ENCODE measurements at places on chromosomes 12 and 14. TPM values are rescaled to one million over a fixed set of nuclear protein-coding genes. Genes with fewer than 3 reads are reported as not detected.
A peak's percentile ranks its signal among the peaks of the same experiment; 100 is the strongest.

DNA sequence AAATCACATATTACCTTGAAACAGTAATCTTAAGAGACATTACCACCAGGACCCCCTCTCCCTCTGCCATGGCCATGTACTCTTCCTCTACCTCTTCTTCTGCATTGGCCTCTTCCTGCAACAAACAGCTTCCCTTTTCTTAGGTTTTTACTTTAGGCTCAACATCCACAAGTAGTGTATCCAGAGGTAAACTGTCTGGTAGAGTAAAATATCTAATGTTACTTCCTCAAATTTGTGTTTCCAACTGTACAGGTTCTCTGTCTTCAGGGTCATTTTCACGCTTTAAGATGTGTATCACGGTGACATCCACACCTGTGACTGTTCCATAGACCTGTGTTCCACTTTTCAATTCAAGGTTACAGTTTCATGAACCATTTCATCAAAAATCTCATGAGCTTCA is 13.4 kb downstream of the CDK17 start:
- no peak for DNase-seq
- no peak overlapping the region for H3K4me3 ChIP-seq

- no peak for DNase-seq
- H3K27ac ChIP-seq = peak overlapping the region; percentile 81
- no peak overlapping the region for H3K4me3 ChIP-seq
- peaks cover 43% of the 10 kb centered on the region for H3K4me1 ChIP-seq
Measured at GRCh38 chr12:53652366-53652765, 23.5 kb downstream of the ATP5MC2 start.

DNA sequence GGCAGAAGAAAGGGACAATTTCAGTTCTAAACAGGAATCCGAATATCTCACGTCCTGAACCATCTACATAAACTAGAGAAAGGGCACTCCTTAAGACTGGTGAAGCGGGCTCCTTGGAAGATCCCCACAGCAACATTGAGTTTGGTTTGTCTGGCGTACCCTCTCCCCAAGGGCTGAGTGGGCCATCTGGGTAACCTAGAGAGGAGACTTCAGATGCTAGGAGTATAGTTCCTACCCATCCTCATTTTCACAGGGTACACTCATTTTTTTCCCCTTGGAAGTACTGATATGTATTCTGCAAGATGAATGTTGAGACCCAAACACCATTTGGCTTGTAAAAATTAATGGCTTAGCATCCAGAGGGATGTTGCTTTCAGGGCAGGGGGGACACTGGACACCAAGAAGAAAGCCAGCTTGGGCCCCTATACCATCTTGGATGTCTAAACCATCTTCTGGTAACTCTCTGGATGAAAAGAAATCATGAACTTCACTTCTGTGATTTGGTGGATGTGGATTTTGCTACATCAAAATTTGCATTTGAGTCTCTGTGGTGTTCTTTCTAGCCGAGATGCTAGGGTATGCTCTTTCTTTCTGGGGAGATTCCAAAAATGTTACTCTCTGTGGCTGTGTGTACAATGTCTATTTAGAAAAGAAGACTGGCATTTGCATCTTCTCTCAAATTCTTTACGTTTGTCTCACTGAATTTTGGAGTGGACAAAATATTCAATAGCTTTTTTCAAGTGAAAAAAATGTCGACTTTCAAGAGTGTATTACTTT is 97.7 kb downstream of the ETV6 start:
- no peaks in the 10 kb centered on the region for H3K27me3 ChIP-seq
- H3K27ac ChIP-seq = no peak overlapping the region
- DNase-seq = no peak
- no peaks in the 10 kb centered on the region for H3K36me3 ChIP-seq

DNA sequence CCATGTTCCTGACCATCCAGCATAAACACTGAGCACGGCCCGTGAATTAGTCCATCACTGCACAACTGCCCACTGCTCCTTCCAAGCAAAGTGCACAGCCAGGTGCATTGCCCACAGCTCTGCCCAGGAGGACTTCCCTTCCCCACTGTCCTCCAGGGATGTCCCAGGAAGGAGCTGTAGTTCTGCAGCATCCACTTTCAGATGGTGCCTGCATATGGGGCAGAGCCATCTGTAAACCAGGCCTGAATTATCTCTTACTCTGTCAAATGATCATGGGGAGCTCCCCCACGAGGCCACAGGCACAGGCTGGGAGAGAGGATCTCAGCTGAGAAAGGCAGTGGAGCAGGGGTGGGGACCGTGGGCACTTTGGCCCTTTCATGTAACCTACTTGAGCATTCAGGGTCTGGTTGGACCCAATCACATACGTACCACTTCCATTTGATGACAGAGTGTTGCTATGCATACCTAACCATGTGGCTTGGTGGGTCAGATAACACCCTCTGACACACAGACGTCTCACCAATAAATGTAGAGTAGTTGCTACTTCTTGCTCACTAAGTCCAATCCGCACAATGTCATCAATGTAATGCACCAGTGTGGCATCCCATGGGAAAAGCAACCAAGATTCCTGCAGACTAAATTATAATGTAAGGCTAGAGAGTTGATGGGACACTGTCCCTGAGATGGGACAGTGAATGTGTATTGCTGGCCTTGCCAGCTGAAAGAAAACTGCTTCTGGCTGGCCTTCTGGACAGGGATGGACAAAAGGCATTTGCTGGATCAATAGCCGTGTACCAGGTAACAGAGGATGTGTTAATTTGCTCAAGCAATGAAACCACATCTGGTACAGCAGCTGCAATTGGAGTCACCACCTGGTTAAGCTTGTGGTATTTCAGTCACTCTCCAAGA is 113.8 kb upstream of the C14orf180 start:
- no peak overlapping the region for H3K4me3 ChIP-seq
- DNase-seq = no peak
- peaks cover 7% of the 10 kb centered on the region for H3K4me1 ChIP-seq
- H3K27me3 ChIP-seq = peaks cover 3% of the 10 kb centered on the region
- no peak overlapping the region for H3K27ac ChIP-seq

DNA sequence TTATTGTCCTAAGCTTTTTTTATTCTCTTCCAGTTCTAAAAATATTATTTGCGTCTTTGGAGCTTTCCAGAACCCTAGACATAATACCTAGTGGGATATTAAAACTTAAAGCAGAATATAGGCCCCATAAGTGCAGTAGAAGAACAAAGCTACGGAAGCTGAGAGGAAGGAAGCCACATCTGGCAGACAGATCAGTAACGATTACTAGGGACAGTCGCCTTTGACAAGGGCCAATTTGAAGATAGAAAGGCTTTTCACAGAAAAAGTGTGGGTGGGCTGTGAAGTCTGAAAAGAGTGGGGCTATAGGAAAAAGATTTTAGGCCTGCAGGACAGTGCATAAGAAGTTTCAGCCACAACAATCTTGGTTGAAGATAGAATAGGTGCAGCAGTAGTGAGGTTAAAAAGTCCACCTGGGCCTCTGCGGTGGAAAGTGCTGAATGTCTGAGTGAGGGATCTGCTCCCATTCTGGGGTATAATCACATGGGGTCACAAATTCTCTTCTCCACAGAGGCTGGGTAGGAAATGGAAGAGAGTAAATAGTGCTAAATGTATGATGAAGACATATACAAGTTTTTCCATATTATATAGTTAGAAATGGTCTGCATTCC is 114.5 kb downstream of the CMAS start:
- H3K36me3 ChIP-seq = no peaks in the 10 kb centered on the region
- H3K4me1 ChIP-seq = no peaks in the 10 kb centered on the region
- no peak overlapping the region for H3K4me3 ChIP-seq
- H3K27me3 ChIP-seq = no peaks in the 10 kb centered on the region
- no peak for DNase-seq
- no peak overlapping the region for H3K27ac ChIP-seq

- H3K4me3 ChIP-seq = no peak overlapping the region
- DNase-seq = no peak
- H3K36me3 ChIP-seq = no peaks in the 10 kb centered on the region
- H3K27me3 ChIP-seq = no peaks in the 10 kb centered on the region
- no peaks in the 10 kb centered on the region for H3K4me1 ChIP-seq
Measured at GRCh38 chr12:88643685-88644084, 63.4 kb upstream of the KITLG start.

The SSTR1 gene
- total RNA-seq = 0.95 TPM

The SLCO1B3 gene
- not detected for total RNA-seq

The PTPRO gene
- 19.5 TPM for total RNA-seq
